Activated naive CD4-positive, alpha-beta T cell treated with anti-CD3 and anti-CD28 coated beads for 36 hours (primary cell): ENCODE measurements at places on chromosomes 3 and 15. TPM values are rescaled to one million over a fixed set of nuclear protein-coding genes. Genes with fewer than 3 reads are reported as not detected.
A peak's percentile ranks its signal among the peaks of the same experiment; 100 is the strongest.

KCNH8 gene
- total RNA-seq, result not detected

GRCh38 chr3:62562596-62562995, 189.2 kb upstream of the FEZF2 start:
- peaks cover 7% of the 10 kb centered on the region for H3K27me3 ChIP-seq
- DNase-seq, result no peak
- no peak overlapping the region for H3K4me3 ChIP-seq
- H3K27ac ChIP-seq, result no peak overlapping the region
- H3K36me3 ChIP-seq, result no peaks in the 10 kb centered on the region
- no peaks in the 10 kb centered on the region for H3K4me1 ChIP-seq

DNA sequence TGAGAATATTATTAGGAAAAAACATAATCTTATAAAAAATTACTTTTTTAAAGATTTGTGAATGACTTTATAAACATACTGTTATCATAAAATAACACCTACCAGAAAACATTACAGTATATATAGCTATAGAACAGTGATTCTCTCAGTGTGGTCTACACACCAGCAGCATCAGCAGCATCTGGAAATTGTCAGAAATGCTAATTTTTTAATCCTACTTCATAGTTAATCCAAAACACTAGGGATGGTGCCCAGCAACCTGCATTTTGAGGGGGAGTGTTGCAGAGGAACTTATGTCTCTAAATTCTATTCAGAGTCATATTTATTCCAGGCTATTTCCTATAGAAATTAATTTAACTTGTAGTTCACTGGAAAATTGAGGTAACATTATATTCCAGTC, 1107.8 kb downstream of the IGSF11 start:
- no peak for DNase-seq
- H3K4me1 ChIP-seq, result no peaks in the 10 kb centered on the region
- no peaks in the 10 kb centered on the region for H3K27me3 ChIP-seq
- H3K36me3 ChIP-seq, result no peaks in the 10 kb centered on the region

DNA sequence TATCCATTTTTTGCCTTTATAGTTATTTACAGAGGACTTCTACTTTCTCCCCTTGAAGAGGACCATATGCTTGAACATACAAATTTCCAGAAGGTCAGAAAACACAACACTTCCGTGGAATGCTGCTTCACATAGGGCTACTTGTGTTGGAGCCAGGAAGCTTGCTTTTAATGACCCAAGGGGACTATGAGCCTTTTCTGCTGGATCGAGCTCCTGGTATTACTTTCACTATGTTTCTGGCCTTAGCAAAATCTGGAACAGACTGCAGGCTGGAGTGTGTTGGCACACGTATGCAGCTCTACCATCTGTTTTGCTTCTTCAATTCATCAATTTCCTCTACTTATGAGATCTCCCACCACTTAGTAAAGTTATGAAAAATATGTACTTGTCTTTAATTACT, 69.3 kb upstream of the CBLB start:
- H3K4me3 ChIP-seq, result no peak overlapping the region
- H3K4me1 ChIP-seq, result peaks cover 2% of the 10 kb centered on the region
- no peak for DNase-seq
- H3K27ac ChIP-seq, result no peak overlapping the region

DNA sequence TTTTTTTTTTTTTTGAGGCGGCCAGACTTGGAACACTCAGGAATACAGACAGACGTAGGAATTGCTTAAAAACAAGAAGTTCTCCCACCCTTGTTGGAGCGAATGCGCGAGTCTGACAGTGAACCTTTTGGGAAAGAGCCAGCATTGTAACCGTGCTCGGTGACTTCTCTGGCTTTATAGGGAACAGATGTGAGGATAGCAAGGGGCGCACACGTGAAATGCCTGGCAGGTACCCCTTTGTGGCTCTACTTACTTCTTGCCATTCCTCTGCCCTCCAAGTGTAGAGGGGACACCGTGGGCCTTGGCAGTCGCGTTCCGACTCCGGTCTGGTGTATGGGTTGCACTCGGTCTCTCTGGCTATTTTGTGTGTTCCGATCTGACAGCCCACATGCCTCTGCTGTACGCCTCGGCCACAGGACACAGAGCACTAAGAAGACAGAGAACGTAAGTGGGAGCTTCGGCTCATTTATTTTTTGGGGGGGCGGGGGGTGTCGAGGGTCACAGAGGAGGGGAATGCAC, 126.4 kb downstream of the ADAMTS9 start:
- H3K36me3 ChIP-seq, result no peaks in the 10 kb centered on the region
- peaks cover 3% of the 10 kb centered on the region for H3K27me3 ChIP-seq
- no peak overlapping the region for H3K27ac ChIP-seq
- no peak overlapping the region for H3K4me3 ChIP-seq
- H3K4me1 ChIP-seq, result no peaks in the 10 kb centered on the region

GRCh38 chr3:194058753-194059152, 77.2 kb upstream of the HES1 start:
- H3K4me3 ChIP-seq, result no peak overlapping the region
- peaks cover 7% of the 10 kb centered on the region for H3K27me3 ChIP-seq
- H3K4me1 ChIP-seq, result peaks cover 10% of the 10 kb centered on the region
- H3K36me3 ChIP-seq, result no peaks in the 10 kb centered on the region

GRCh38 chr3:87333393-87333892, 57.1 kb upstream of the POU1F1 start:
- H3K4me1 ChIP-seq, result peaks cover 17% of the 10 kb centered on the region
- DNase-seq, result peak; percentile 49
- peaks cover 5% of the 10 kb centered on the region for H3K27me3 ChIP-seq
- peak overlapping the region; percentile 82 for H3K27ac ChIP-seq

P4HTM gene
- total RNA-seq, result 20.2 TPM

KNG1 gene
- not detected for total RNA-seq

- H3K36me3 ChIP-seq, result no peaks in the 10 kb centered on the region
- no peak overlapping the region for H3K27ac ChIP-seq
- peak; percentile 22 for DNase-seq
- no peaks in the 10 kb centered on the region for H3K27me3 ChIP-seq
- no peak overlapping the region for H3K4me3 ChIP-seq
- H3K4me1 ChIP-seq, result no peaks in the 10 kb centered on the region
Observed at GRCh38 chr3:135106445-135106844, 311.4 kb downstream of the EPHB1 start.

GOLGA8J gene
- total RNA-seq, result not detected

- no peak overlapping the region for H3K27ac ChIP-seq
- no peak overlapping the region for H3K4me3 ChIP-seq
- H3K4me1 ChIP-seq, result no peaks in the 10 kb centered on the region
Observed at GRCh38 chr15:79815468-79815867, 81.3 kb downstream of the MTHFS start.

DNA sequence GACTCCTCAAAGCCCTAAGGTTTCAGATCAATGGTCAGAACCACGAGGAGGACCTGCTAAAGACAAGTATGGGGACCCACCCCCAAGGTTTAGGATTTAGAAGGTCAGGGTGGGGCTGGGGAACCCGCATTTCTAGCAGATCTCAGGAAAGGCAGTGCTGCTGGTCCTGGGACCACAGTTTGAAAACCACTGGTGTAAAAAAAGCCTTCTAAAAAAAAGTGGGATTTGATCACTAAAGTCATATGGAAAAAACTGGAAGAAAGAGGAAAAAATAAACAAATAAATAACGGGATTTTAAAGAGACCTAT, 832 bp downstream of the SLC41A3 start:
- peaks cover 3% of the 10 kb centered on the region for H3K36me3 ChIP-seq
- DNase-seq, result no peak
- H3K4me1 ChIP-seq, result peaks cover 20% of the 10 kb centered on the region

DNA sequence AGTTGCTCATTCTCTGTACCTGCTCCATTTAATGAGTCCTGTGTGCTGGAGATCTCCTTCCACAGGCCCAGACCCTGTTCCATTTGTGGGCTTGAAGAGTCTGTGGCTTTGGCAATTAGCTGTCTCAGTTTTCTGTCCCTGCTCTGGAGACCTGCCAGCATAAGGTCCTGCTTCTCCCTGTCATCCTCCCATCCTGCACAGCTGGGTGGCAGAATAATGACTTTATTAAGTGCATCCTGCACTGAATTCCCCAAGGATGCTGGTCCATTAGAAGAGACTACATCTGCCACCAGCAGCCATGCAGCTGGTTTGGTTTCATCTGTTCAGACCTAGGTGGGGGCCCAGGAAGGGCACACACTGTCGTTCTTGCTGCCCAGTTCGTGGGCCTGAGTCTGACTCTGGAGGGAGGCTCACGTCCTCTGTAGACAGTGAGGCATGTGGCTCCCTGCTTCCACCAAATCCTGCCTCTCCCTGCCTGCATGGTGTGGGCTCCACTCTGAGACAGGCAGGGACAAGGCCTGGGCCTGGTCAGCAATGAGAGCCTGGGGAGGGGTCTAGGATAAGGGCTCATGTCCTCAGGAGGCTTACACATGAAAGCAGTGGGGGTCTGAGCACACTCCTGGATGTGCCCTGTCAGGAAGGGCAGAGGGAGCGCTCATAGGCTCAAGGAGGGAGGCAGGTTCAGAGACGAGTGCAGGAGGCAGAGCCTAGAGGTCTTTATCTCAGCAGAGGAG, 78.4 kb upstream of the PRR23E start:
- no peak overlapping the region for H3K27ac ChIP-seq
- H3K4me3 ChIP-seq, result no peak overlapping the region
- no peaks in the 10 kb centered on the region for H3K27me3 ChIP-seq
- no peaks in the 10 kb centered on the region for H3K4me1 ChIP-seq
- DNase-seq, result no peak
- H3K36me3 ChIP-seq, result no peaks in the 10 kb centered on the region
